ENCODE measurements at places on chromosomes 12 and 14. TPM values are rescaled to one million over a fixed set of nuclear protein-coding genes. Genes with fewer than 3 reads are reported as not detected.
A peak's percentile ranks its signal among the peaks of the same experiment; 100 is the strongest.

DNA sequence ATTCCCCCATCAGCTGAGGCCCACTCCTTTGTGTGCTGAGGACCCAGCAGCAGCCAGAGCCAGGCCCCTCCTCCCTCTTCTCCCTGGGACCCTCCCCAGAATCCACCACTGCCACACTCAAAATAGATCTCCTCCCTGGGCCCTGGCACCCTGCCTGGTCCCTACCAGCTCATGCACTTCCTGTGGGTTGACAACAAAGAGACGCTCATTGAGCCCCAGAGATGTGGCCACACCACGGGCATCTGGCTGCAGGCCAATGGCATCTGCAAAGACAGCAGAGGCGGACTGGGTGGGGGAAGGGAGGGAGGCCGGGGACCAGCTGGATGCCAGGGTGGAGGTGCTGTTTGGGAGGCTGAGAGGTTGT lies 16.0 kb upstream of the ENDOU start:
- DNase-seq: no peak

- no peak for DNase-seq
Measured at GRCh38 chr12:16587514-16587913, 18.4 kb downstream of the LMO3 start.

GRCh38 chr14:64119500-64119899 lies 174.7 kb downstream of the ESR2 start:
- no peak for DNase-seq

DNA sequence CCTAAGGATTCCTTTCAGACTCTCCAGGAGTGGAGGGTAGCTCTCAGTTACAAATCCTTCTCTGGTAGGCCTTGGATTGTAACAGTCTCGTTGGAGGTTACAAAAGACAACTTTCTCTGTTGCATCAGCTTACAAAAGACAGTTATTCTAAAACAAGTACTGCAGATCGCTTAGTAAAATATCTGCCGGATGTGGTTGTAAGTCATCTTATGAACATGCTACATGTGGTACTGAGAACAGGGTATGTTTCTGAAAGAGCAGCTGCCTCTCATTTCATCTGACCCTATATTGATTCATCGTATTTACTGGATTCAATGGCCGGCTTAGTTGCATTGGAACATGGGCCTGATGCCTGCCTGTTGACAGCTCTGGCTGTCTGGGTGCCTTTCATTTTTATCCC lies 157.4 kb downstream of the PTCSC3 start:
- no peak for DNase-seq

DNA sequence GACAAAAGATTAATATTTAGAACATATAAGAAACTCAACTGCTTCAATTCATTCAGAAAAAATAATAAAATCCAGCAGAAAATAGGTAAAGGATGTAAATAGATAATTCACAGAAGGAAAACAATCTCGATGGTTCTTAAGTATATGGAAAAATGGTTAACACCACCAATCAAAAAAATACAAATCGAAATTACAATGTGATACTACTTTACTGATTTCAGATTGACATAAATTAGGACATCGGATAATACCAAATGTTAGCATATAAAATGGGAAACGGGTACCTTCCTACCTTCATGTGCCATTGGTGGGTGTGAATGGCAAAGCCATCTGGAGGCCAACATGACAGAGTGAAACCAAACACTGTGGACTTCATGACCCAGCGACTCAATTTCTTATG lies 1.6 kb upstream of the PPP4R4 start:
- no peak for DNase-seq

GRCh38 chr12:2034633-2035430 lies 18.0 kb upstream of the CACNA1C start:
- DNase-seq: no peak

- no peak for DNase-seq
Measured at GRCh38 chr14:52783206-52783605, 8.2 kb downstream of the GNPNAT1 start.

GRCh38 chr14:67413806-67414769 lies 2.1 kb upstream of the PLEK2 start:
- DNase-seq: no peak

DNA sequence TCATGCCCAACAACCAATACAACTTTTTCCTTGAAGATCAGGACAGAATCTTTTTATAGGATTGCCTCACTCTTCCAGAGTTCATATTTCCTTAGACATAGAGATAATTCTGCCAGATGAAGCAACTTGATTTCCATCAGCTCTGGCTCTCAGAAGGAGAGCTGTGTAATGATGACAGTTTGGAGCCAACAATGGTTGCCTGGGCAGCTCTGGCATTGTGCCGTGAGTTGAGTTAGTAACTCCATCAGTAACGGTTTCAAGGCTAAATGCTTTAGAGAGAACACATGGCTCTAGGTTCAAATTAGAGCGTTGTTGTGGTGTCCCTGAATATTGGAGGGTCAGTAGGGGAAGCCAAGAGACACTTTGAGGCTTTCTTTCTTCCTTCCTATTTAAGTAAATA lies 501.7 kb upstream of the SEL1L start:
- DNase-seq: no peak

DNA sequence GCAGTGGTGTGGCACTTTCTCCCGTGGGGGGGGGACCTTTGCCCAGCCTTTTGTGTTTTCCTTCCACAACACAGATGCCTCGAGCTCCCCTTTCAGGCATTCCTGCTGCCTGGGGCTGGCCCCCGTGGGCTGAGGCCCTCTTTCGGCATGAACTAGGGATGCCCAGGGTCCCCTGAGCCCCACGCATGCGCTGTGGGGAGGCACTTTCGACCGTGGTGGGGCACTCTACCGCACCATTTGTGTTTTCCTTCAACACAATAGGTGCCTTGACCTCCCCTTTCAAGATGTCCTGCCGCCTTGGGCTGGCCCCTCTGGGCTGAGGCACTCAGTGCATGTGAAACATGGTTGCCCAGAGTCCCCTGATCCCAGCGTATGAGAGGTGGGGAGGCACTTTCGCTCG lies 363.7 kb downstream of the ALG10 start:
- DNase-seq: no peak

DNA sequence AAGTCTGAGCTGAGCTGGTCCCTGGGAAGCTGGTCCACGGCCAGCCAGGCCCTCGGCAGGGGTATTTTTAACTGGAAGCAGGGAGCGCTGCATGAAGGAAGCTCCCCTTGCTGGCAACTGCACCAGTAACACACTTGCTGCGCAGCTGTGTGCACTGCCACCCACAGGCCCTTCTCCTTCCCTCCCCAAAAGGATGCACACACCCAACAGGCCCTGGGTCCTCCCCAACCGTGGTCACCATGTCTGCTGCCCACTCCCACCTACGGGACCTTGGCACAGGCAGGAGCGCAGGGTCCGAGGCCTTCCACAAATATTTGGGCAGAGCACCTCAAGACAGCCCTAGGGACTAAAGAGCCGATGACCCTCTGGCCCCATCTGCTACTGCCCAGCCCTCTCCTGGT lies 157.0 kb upstream of the PRMT8 start:
- DNase-seq: no peak

- no peak for DNase-seq
Measured at GRCh38 chr14:36723530-36723929, 61.9 kb downstream of the PAX9 start.

DNA sequence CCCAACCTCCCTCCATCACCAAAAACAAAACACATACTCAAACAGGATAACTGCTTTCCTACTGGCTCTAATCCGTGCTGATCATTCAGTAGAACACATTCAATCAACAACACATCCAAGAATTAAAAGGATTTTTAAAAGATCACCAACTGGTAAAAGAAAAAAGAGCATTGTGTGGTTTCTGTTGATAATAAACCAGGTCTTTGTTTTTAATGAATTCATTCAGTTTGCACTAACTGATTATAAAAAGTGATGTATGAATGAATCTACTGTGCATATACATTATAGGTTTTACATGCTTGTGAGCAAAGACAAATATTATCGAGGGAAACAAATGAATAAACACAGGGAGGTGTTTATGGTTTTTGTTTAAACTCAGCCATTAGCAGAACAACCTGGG lies 55.1 kb downstream of the CIT start:
- no peak for DNase-seq

DNA sequence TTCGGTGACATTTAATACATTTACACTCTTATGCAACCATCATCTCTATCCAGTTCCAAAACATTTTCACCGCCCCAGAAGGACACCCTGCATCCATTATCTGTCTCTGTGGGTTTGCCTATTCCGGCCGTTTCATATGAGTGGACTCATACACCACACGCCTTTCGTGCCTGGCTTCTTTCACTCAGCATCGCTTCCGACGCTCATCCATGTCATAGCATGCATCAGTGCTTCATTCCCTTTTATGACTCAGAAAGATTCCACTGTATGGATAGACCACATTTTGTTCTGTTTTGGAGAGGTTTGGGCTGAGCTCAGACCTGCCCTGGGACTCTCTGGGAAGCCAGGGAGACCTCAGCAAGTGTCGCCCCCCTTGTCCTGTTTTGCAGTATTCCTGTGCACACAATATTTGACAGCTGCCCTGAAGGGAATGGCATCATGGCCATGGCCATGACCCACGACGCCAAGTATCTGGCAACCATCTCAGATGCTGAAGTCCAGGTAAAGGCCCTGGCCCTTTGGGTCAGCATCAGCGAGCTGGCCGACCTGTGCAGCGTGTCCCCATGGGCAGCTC lies 23.8 kb downstream of the CFAP251 start:
- no peak for DNase-seq

DNA sequence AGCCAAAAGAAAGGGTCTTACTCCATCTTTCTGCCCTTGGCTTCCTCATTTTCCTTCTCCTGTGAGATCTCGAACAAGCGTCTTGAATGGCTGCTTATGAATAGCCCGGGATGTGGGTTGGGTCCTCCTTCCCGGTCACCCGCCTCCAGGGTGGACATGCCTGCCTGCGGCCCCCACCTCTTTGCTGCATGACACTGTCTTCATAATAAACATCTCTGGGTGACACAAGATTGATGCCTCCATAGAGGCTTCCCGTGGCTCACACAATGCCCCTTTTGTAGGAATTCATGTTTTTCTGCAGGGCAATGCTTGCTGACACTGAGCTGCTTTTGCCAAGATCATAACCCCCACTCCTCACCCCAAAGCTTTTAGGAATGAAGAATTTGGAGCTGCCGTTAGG lies 125.9 kb downstream of the ZNF664 start:
- no peak for DNase-seq

GRCh38 chr14:94021416-94022157 lies 4.6 kb upstream of the OTUB2 start:
- no peak for DNase-seq

DNA sequence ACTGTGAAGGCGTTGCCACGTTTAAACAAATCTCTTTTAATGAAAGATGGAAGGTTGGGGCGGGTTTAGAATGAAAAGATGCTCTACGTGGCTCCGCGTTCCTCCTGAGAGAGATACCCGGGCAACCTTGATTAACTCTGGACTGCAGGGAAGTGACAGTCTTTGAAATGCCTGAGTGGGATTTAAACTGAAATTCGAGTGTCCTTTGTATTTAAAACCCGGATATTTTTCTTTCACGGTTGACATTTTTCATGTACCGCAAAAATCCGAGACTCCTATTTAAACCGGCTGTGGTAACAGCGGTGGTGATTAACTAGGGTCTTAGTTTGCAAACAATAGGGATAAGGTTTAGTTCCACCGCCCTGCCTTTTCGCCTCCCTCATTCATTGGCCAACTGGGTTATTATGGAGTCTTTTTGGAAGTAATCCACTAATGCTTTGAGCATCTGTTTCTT lies 707 bp downstream of the G2E3 start:
- peak; percentile 8 for DNase-seq

GRCh38 chr12:131684015-131684725 lies 26.7 kb upstream of the SFSWAP start:
- DNase-seq: no peak

DNA sequence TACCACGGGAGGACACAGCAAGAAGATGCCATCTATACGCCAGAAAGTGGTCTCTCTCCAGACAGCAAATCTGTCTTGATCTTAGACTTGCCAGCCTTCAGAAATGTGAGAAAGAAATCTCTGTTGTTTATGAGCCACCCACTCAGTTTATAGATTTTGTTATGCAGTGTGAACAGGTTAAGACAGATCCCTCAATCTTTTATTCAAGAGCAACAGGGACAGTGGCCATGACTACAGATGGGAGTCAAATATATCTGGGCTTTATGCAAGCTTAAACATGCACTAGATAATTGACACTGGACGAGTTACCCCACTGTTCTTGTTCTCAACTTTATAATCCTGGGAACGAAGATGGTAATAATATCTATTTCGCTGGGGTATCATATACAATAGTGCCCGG lies 288.7 kb downstream of the RPAP3 start:
- DNase-seq: no peak

- DNase-seq: no peak
Measured at GRCh38 chr12:5369298-5369697, 62.6 kb upstream of the NTF3 start.

- no peak for DNase-seq
Measured at GRCh38 chr14:76328457-76329137, 47.3 kb upstream of the ESRRB start.

DNA sequence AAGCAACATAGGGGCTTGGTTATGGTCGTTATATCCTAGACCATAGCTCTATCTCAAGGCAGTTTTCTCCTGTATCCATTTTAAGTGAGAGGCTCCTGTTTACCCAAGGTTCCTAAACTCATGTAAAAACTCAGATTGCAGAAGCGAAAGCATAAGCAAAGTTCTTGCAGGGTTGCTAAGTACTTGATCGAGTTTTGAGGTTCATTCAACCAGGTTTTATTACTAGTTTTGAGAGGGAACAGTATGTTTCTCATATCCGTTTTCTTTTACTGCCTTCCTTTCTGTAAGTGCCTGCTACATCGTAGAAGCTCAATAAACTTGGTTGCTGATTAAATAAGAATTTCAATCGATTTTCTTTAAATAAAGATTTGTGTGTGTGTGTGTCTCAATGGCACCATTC lies 5.1 kb downstream of the AKAP3 start:
- no peak for DNase-seq

GRCh38 chr14:51533872-51534553 lies 117.7 kb upstream of the FRMD6 start:
- DNase-seq: no peak

- DNase-seq: no peak
Measured at GRCh38 chr12:12219664-12220063, 47.2 kb downstream of the LRP6 start.

DNA sequence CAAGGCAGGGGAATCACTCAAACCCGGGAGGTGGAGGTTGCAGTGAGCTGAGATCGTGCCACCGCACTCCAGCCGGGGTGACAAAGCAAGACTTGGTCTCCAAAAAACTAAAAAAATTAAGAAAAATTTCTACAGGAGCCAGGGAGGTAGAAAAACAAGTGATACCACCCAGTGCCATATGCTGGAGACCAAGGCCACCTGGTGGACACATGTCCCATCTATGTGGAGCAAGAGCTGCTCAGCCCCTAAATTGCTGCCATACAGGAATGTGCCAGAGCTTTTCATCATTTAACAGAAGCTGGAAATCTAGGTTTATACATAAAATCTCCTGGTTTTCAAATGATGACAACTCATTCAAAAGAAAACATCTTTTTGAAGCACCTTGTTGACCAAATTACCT lies 61.4 kb upstream of the ELK3 start:
- no peak for DNase-seq

SPATS2 gene
- 45.0 TPM for polyA plus RNA-seq

FOXN4 gene
- 1.5 TPM for polyA plus RNA-seq

GZMB gene
- polyA plus RNA-seq: 0.51 TPM

RDH16 gene
- polyA plus RNA-seq: 0.43 TPM

KRT85 gene
- not detected for polyA plus RNA-seq

PRR4 gene
- 6.8 TPM for polyA plus RNA-seq

KRT79 gene
- polyA plus RNA-seq: not detected

CCDC38 gene
- 0.49 TPM for polyA plus RNA-seq

RASAL1 gene
- polyA plus RNA-seq: 7.7 TPM

CCND2 gene
- 52.6 TPM for polyA plus RNA-seq

OTX2 gene
- polyA plus RNA-seq: not detected

REP15 gene
- polyA plus RNA-seq: 4.3 TPM
